ENCODE measurements at places on chromosomes 13 and 19.

GRCh38 chr13:50208826-50209335 is 193.6 kb downstream of the KCNRG start:
- DNase-seq: peak; percentile 14

- no peak for DNase-seq
Measured at GRCh38 chr13:75533861-75534260, 3.8 kb downstream of the COMMD6 start.

GRCh38 chr19:18510216-18510615 is 11.7 kb downstream of the ELL start:
- no peak for DNase-seq

DNA sequence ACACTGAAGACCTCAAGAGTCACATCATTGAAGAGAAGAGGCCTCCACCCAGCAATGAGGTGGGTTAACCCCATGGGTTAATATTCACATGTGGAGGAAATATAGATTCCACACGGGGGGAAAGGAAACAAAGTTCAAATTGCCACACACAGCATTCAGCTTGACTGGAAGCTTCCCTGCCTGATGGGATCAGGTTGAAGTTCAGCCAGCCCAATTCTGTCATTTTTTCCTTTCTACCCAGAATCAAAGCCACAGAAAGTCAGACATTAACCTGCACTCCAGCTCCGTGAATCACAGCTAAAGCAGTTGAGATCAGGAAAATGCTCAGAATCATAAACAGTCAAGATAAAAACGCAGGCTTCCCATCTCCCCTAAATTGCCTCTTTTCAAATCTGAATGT is 208.7 kb upstream of the OBI1 start:
- no peak for DNase-seq

- no peak for DNase-seq
Measured at GRCh38 chr13:99066219-99066618, 88.4 kb upstream of the DOCK9 start.

DNA sequence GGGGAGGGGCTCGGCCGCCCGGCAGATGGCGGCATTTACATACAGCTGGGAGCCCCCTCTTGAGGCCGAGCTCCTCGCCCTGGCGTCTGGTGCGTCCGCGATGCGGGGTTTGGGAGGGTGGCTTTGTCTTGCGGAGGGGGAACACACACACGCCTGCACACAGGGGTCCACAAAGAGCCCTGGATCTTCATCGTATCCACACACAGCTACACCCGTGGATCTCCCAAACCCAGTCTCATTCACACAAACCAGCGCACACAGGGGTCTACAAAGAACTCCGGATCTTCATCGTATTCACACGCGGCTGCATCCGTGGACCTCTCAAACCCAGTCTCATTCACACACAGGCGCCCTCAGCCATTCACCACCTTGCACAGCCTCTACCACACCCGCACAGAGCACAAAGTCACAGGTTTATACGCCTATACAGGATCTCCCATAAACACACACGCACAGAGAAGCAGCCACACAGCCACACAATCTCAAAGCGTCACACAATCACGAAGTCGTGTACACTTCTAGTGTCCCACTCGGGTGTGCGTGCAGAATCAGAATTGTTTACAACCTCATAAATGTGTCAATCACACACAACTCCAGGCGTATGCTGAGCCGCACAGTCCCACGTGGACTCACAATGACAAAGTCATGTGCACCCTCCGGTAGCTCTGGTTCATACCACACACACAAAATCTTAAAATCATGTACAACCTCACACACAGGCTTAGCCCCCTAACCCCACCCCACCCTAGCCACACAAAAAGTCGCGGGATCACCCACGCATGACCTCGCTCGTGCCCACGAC is 550 bp upstream of the DLL3 start:
- DNase-seq: peak; percentile 95

Measured in NCI-H1417 (cell line).